Stimulated activated CD8-positive, alpha-beta memory T cell treated with anti-CD3 and anti-CD28 coated beads, Interleukin-7, amount 100 ng/mL, for 1 hour (primary cell): ENCODE measurements at places on chromosomes 6 and 20.
A peak's percentile ranks its signal among the peaks of the same experiment; 100 is the strongest.

DNA sequence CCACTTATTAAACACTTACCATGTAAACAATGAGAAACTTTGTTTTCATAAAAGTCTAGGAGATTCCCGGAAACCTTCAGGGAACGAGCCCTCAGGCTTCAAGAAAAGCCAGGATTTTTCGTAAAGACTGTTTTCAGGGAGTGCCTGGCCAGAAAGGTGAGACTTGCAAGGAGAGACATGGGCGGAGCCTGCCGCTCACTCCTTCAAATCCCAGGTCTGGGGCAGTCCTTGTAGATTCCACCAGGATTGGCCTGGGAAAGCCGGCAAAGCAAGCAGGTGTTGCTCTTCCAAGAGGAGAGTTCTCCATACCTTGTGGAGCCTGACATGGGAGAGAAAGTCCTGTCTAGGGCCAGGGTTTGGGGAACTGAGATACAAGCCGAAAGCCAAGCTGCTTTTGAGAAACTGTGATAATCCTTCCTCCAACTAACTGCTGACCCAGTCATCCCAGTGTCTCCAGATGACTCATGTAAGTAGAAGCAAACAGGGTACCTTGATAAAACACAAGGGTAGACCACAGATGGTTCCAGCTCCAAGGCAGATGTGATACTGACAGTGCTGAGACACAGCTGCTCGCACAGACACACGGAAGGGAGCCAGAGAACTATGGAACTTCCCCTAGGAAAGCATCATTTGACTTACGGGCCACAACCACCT lies 69.4 kb upstream of the NAA20 start:
- DNase-seq: no peak

GRCh38 chr6:113481458-113481857 lies 375.7 kb upstream of the MARCKS start:
- DNase-seq: no peak

DNA sequence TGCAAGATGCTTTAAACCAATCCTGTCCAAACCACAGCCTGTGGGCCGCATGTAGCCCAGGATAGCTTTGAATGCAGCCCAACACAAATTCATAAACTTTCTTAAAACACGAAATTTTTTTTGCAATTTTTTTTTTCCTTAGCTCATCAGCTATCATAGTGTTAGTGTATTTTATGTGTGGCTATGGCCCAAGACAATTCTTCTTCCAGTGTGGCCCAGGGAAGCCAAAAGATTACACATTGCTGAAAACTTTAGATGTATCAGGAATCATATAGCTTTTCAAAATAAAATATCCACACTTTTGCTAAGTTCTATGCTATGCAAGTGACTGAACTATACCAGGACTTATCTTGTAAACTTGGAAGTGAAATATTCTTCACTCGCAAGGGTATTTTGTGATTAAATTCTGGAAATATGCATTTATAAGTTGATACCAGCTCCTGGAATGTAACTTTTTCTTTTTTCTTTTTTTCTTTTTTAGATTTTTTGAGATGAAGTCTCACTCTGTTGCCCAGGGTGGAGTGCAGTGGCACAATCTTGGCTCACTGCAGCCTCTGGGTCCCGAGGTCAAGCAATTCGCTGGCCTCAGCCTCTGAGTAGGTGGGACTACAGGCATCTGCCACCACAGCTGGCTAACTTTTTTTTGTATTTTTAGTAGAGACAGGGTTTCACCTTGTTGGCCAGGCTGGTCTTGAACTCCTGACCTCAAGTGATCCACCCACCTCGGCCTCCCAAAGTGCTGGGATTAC lies 49.8 kb downstream of the MTHFD1L start:
- DNase-seq: no peak

- DNase-seq: no peak
Measured at GRCh38 chr6:116624036-116624805, 7.9 kb downstream of the RSPH4A start.

GRCh38 chr6:139370283-139370998 lies 4.0 kb downstream of the CITED2 start:
- DNase-seq: no peak

GRCh38 chr6:74638412-74638811 lies 567.4 kb downstream of the COL12A1 start:
- DNase-seq: no peak

DNA sequence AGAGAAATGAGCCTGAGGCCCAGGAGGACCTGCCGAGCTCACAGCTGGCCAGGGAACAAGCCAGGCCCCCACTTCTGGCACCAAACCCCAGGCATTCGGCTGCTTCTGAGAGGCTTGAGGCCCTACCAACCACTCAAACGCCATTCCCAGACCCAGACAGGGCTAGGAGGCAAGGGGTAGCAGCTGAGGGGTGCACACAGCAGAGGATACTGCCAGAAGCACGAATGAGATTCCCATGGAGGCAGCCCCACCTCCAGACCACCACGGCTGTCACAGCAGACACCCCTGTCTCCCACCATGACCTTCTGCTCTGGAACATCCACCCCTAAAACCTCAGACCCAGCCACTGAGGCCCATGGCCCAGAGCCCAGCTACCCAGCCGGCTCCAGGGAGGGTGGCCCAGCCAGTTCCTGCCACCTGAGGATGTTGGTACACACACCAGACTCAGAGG lies 36.1 kb downstream of the NTSR1 start:
- DNase-seq: no peak

DNA sequence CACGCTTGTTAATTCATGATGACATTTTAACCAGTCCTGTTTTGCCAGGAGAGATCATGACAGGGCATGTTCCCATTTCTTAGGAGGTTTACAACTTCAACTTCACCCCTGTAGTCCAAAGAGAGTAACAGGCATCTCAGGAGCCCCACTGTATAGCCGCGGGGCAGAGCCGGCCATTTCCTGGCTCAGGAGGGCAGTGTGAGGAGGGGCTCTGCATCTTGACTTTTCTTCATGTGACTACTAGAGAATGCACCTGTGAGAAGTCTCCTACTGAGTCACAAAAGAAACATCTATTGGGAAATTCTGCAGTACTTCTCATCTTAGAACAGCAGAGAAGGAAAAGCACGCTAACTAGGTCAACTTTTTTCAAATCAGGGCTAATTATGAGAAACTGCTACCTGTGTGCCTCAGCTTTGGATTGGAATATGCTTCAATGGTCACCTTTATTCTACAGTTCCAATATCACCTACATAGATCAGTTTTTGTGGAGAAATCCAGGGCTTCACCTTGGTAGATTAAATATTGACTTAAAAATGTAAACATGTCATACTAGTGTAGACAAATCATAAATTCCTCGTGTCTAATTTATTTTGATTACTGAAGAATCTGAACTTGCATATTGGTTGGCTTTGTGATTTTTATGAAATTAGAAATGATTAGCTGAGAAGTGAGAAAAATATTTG lies 28.6 kb upstream of the SIM1 start:
- DNase-seq: no peak

GRCh38 chr20:32972181-32973076 lies 31.8 kb downstream of the SUN5 start:
- peak; percentile 54 for DNase-seq

GRCh38 chr6:129583866-129584265 lies 126.1 kb downstream of the ARHGAP18 start:
- no peak for DNase-seq

- no peak for DNase-seq
Measured at GRCh38 chr20:17589161-17589834, 19.4 kb downstream of the DSTN start.

- no peak for DNase-seq
Measured at GRCh38 chr6:35894776-35895175, 26.1 kb downstream of the SRPK1 start.

DNA sequence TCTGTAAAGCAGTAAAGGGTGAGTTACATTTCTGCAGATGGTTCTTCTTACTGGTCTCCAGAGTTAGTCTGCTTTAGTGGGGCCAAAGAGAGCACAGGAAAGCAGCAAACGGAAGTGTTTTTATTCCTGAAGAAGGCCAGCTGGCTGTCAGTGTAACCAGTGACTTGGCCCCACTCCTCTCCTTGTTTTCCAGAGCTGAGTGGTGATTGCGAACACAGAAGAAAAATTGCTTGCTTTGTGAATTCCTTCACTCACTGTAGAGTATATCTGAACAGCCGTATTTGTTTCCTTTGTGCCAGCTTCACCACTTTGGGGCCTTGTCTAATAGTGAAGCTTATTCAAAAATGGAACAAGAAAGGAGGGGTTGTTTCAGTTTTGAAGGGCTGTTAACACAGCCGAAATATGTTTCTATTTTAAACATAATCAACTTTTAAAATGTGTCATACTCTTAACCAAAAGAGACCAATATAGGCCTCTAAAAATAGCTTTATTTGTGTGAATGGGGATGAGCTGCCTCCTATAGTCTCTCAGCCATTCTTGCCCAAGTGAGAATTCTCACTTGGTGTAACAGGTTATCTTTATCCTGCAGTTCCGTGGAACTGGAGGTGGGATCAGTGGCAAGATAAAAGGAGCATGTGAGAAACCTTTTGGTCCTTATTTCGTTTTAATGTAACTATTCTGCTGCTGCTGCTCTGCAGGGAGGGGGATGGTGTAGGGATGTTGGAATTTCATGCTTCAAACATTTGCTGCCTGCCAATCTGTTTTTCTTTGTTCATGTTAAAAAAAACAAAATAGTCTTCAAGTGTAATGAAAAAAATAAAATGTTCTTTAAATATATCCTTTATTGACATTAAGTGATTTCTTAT lies 37.8 kb downstream of the ZC2HC1B start:
- no peak for DNase-seq

DNA sequence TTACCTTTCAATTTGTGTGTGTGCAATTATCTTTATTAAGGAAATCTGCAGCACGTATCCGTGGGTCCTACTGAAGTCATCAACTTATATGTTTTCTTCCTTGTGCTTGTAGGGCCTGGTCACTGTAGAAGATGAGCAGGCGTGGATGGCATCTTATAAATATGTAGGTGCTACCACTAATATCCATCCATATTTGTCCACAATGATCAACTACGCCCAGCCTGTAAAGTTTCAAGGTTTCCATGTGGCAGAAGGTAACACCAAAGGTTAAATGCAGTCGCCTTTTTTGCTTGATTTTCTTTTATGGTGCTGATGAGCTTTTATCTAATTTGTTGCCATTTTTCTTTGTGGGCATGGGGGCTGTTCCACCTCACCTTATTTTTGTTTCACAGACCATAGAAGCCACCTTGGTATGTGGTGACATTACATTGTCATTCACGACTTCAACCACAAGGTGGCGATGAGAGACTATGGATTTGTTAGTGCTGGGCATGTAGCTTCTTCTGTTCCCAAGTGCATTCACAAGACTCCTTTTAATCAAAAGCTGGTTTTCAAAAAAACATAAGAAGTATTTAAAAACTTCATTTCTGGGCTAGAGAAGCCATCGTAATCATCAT lies 106.5 kb upstream of the LAMP5 start:
- DNase-seq: peak; percentile 1

DNA sequence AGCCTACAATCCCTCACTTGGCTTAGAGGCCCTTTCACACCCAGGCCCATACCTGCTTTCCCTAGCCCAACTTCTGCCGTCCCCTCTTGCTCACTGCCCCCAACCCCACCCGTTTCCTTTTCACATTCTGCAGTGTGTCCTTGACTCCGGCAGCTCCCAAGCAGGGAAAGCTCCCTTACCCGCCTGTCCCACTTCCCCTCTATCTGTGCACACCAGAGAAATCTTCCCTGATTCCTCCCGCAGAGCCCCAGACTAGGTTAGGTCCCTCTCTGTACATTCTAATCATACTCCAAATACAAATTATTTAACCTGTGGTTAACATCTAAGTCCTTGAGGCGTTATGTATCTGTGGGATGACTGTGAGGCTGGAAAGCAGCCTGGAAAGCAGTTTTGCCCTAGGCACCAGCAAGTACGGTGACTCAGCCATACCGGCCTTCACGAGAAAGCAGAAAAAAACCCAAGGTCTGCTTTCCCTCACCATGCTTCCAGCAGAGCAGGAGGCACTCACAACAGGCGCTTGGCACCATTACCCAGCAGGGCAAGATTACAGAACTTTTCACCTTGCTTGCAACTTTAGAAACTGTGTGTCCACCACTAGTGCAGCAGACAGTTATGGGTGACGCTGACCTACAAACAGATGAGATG lies 22.3 kb downstream of the ELOVL5 start:
- DNase-seq: no peak

DNA sequence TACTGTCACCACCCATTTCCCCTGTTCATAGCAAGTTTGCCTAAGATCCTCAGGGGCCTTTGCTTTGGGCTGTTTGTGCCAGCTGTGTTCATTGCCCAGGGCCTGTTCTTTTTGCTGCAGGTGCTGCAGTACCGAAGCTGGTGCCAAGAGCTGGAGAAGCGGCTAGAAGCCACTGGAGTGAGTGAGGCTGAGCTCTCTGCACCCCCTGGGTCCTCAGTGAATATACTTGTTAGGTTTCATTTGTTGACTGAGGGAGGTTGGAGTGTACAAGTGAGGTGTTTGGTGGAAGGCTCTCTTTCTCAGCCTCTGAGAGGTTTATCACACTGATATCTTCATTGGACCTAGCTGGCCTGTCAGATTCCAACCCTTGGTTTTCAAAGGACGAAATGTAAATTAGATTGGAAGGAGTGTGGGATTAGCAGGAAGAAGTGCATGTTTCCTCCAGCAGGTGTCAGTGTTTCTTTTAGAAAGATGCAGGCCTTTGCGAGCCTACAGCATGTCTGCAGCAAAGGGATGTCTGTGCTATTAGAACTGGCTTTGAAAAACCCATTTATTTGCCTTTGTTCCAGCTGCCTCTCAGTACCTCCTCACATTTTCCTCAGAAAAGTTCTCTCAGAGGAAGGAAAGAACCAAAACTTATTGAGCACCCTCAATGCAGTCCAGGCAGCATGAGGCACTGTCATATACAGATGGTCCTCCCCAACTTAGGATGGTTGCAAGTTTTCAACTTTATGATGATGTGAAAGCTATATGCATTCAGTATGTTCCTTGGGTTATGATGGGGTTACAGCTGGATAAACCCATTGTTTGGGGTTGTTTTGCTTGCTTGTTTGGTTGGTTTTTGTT lies 8.3 kb downstream of the CEP250 start:
- DNase-seq: no peak

GRCh38 chr6:22544476-22544875 lies 24.9 kb upstream of the HDGFL1 start:
- DNase-seq: no peak

- DNase-seq: no peak
Measured at GRCh38 chr6:131764350-131764749, 43.5 kb upstream of the ENPP1 start.
